Inflammatory macrophage (primary cell): ENCODE measurements at places on chromosomes 5 and 9.
A peak's percentile ranks its signal among the peaks of the same experiment; 100 is the strongest.

DNA sequence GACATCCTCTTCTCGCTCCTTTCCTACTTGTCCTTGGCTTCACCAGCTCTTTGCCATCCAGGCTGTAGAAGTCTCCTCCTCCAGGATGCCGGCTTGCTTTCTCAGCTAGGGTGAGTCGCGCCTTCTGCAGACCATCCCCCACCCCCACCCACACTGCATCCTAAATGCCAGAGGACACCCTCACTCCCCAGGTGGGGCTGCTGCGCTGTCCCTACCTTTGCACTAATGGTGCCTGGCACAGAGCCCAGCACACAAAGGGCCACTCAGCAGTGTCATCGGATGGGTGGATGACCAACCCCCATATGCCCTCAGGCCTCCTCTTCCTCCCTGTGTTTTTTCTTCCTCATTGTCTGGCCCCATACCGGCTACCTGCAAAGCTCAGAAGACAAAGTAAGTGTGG is 14.8 kb downstream of the IL9 start:
- no peak for DNase-seq

DNA sequence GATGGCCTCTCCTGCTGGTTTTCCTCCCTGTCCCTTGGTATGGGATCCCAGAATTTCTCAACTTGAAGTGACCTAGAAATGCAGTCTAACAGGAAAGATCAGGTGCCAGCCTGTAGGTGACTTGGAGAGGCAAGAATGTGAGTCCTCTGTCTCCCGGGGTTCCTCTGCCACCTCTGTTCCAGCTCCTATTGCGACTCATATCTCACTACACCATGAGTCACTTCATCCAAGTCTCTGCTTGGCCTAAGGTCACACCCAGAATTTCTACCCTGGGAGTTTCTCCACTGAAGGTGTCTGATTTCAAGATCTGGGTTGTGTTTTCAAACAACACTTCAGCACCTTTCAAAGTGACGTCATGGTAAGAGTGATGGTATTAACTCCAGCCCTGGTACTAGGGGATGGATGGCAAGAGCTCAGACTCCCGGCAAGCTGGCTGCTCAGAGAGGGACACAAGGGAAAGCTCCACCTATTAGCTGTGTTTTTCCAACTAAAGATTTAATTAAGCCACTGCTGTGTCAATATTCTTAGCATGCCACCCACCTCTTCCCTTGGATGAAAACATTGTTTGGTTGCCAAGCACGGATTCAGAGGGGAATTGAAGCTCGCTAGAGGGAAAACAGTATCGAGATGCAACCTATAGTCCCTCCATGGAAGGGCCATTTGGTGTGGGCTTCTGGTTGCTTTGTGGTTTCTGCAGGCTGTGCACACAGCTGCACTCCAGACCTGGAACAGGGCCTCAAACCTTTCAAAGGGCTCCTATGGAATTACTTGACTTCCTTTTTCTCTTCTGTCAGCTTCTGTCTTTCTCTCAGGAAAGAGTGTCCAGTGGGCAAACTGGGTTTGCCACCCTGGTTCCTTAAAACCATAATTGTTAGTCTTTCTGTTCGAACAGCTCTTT is 205.7 kb downstream of the GAS1 start:
- DNase-seq: no peak

DNA sequence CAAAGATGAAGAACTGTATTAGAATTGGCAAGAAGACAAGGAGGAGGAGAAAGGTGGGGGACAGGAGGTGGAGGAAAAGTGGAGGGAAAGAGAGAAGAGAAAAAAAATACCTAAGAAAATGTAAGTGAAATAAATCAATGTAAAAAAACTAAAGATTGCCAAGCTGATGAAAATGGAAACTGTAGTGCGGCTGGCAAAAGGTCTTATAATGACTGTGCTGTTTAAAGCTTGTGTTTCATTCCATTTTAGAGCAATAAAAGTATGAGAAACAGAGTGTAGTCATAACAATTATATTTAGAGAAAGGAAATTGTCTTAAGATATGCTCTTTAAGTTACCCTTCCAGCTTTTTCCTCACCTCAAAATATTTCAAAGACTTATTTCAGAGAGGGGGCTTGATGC is 670.5 kb upstream of the SEMA6A start:
- DNase-seq: no peak

GRCh38 chr5:61139094-61139873 is 23.0 kb downstream of the SMIM15 start:
- DNase-seq: no peak

DNA sequence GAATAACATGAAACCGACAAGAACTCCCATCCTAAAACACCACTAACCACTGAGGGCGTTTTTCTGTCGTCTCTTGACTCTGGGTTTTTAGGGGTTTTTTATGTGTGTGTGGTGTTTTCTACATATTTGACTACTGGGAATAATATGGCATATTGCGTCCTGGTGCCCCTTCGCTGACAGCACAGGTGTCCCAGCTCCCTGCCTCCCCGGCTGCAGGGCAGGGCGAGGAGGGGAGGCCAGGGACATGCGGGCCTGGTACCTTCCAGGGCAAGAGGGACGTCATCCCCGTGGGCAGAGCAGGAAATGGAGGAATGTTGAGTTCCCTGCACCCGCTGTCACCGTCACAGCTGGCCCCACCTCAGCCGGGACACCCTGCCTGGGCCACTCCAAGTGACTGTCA is 34.8 kb downstream of the VAV2 start:
- no peak for DNase-seq

- no peak for DNase-seq
These were observed 476.1 kb upstream of the MEF2C start for GRCh38 chr5:89359046-89359445.

- no peak for DNase-seq
These were observed 41.7 kb upstream of the BARX1 start for GRCh38 chr9:93996863-93997262.

DNA sequence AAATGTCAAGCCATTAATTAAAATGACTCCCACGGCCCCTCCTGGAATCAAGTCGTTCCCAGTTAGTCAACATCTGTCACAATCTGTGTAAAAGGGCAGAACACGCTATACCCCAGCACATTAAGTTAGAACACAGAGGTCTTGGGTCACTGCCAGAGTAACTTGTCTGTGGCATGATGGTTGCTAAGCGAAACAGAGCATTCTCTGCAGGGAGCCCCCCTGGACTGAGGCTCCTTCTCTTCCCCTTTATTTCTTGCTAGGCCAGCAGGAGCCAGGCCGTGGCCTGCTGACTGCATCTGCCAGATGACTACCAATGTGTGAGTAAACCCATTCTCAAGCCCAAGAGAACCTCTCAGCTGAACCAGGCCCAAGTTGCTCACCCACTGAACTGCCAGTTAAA is 51.9 kb upstream of the ZBED3 start:
- no peak for DNase-seq

GRCh38 chr5:10585518-10585915 is 21.6 kb downstream of the ANKRD33B start:
- no peak for DNase-seq

- DNase-seq: no peak
These were observed 93.5 kb upstream of the HAND1 start for GRCh38 chr5:154571325-154572035.

GRCh38 chr9:18783909-18784308 is 249.1 kb downstream of the SAXO1 start:
- DNase-seq: no peak

- DNase-seq: no peak
These were observed 51.5 kb downstream of the ZFAND5 start for GRCh38 chr9:72313507-72313906.

GRCh38 chr5:139982975-139983240 is 60.2 kb downstream of the NRG2 start:
- DNase-seq: no peak

- no peak for DNase-seq
These were observed 16.4 kb downstream of the RAD23B start for GRCh38 chr9:107299437-107299836.

DNA sequence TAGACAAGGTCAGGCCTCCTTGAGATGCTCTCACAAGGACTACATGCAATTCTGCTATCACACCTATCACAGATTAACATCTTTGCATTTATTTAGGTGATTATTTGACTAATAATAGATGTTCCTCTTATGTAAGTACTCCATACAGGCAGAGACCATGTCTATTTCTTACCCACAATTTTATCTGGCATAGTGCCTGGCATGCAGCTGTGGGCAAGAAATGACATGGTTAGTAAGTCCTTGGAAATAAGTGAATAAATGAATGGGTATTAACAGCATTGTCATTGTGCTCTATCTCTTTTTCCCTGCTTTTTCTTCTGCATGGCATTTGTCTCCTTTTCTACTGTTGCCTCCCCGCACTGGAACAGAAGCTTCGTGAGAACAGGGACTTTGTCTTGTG is 49.4 kb downstream of the SLC22A5 start:
- no peak for DNase-seq

DNA sequence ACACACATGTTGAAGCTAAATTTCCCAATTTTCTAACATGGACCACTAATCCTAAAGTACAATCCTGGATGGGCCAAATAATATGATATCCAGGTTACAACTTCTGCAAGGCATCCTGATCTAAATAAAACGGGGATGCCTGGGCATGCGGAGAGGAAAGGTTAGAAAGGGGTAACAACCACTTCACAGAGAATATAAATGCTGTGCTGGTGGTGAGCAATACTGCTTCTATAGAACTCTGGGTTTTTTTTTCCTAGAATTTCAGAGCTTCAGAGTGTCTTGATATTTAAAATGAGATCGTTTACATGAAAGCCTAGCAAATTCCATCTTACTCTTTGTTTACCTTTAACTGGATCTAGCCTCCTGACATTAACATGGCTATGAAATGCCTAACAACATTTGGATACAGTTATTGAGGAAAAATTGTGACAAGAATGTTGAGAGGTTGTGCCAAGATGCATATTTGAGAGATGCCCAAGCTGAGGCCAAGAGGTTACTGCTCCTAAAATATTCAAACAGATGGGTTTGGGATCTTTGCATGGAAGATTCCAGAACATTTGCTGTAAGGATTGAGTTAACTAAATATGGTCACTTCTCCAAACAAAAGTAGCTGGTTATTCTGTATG is 22.4 kb downstream of the TNFAIP8 start:
- no peak for DNase-seq

DNA sequence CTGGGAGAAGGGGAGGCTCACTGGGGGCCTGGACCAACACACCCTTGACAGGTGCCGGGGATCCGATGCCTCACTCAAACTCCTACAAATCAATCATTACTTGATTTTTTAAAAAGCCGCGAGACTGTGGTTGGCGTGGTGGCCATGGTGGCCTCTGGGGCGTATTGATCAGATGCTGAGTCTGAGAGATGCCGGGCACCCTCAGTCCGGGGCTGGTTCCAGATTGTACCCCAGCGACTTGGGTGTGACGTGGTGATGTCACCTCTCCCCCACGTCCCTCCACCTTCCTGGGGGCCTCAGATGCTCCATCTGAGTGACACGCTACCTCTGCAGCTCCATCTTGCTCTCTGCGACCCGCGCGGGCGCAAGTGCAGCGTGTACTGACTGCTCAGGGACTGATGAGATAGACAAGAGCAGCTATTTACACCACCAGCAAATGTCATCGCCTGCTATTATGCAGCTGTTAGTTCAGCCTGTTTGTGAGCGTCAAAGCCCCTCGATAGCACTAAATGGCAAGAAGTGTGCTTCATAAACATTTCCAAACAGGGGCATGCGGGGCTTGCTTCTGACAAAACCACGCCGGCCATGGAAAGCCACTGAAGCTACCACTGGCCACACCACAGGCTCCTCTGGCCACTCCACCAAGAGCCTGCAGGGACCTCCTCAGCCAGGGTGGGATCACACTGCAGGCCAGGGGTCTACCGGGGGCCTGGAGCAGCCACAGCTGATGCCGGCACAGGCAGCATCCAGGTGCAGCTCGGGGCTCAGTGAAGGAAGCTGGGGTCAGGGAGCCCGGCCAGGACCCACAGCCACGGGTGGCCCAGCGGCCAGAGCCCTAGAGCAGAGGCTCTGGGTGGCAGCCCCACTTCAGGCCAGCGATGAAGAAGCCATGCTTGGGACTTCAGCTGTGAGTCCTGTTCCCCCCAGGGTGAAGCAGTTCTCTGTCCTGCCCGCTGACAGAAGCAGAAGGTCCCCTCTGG is 50.1 kb downstream of the SLC6A3 start:
- DNase-seq: no peak

- DNase-seq: no peak
These were observed 38.5 kb downstream of the VPS13A start for GRCh38 chr9:77215874-77216273.

GRCh38 chr5:171272996-171273970 is 35.8 kb upstream of the TLX3 start:
- peak; percentile 2 for DNase-seq

- DNase-seq: peak; percentile 13
These were observed 398.5 kb upstream of the RPS23 start for GRCh38 chr5:82676661-82677060.

DNA sequence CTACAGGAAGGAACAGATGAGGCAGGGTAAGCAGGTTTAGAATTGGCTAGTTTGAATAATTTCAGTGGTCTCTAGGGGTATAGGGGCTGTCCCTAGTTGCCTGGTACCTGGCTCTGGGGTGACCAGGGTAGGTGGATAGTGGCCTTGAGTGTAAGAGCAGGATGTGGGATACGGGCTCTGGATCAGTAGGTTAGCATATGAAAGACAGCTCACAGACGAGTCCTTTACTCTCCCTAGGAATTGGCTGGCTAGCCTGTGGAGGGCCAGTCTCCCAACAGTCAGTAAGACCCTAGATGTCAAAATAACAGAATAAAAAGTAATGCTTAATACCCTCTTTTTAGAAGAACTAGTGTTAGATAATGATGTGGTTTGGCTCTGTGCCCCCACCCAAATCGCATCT is 16.6 kb upstream of the C9orf152 start:
- DNase-seq: no peak

DNA sequence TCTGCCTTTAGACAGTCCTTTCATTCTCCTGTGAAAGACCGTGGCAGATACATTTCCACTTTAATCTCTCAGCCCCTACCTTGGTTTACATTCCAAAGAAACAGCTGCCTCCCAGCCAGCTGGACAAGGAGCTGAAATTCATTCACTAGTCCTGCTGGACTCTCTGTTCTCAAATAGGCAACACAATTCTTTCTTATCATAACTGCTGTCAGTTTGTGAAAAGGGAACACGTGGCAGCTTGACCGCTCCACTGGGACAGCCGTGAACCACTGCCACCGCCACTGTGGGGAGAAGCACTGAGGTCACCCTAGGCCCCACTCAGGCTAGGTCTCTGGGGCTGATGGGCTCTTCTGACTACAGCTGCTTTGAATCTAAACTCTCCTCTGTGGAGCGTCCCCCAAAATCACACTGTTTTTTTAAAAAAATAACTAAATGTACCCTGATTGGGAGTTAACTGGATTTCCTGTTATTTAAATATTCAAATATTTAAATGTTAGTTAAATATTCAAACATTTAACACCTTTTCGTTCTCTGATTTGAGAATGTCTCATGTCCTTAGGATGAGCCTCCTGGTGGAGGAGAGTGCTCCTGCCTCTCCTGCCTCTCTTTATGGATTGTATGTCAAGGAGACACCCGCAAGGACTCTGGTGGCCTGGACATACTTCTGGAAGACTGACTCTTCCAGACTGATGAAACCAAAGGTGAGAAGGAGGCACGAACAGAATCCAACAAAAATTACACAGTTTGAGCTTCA is 120.1 kb downstream of the BOD1 start:
- DNase-seq: no peak

- no peak for DNase-seq
These were observed 199.9 kb upstream of the GLRA1 start for GRCh38 chr5:152124409-152125041.

GRCh38 chr5:78899922-78900362 is 85.2 kb downstream of the ARSB start:
- DNase-seq: peak; percentile 79
